HS-27A (cell line): ENCODE measurements at places on chromosomes 11 and 22.

DNA sequence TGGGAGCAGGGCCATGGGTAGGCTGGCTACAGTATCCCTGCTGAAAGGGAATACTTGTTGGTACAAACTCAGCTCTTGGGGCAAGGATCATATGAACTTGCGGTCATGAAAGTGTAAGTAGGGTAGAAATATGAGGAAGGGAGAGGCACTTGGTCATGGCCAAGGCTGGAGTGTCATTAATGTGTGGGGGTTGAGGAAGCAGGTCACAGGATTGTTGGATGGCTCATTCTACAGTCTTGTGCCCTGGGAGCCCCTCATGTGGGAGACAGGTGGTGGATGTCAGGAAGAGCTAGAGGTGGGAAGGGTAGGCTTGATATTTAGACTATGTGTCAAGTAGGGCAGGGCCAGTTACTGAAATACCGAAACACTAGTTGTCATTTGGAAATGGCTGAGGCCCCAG lies 95.5 kb downstream of the RRM1 start:
- no peak for DNase-seq

GRCh38 chr11:5713695-5714094 lies 22.6 kb upstream of the OR56B1 start:
- DNase-seq: no peak

- peak; percentile 35 for DNase-seq
Measured at GRCh38 chr22:21982338-21982965, at the start of gene TOP3B. TOP3B (minus strand) TSS chr22:21982787; CDS start chr22:21975709, 7,078 bp downstream.

DNA sequence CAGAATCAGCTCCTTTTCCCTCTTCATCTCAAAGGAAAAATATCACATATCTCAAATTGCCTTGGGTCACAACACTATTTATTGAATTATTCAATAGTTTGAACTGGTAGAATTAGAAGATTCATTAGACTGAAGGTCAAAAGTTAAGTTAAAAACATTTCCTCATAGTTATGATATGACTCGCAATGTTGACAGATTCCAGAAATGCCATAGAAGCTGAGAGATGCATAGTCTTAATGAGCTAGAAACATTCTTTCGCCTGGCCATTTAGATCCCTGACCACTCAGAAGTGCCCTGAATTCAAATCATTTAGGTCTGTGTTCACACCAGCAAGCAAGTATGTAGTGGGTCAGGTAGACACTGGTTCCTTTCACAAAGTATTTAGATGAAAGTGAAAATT lies 44.4 kb downstream of the FAT3 start:
- peak; percentile 88 for DNase-seq

GRCh38 chr11:115737875-115738274 lies 233.7 kb upstream of the CADM1 start:
- no peak for DNase-seq

- DNase-seq: no peak
Measured at GRCh38 chr22:26548984-26549383, 36.7 kb upstream of the TFIP11 start.

GRCh38 chr11:44229624-44230023 lies 80.3 kb downstream of the ALX4 start:
- no peak for DNase-seq

- no peak for DNase-seq
Measured at GRCh38 chr11:76197332-76197731, 9.0 kb downstream of the WNT11 start.

- DNase-seq: no peak
Measured at GRCh38 chr11:88508418-88508758, 170.9 kb upstream of the CTSC start.

GRCh38 chr22:48663297-48663696 lies 1164.4 kb downstream of the BRD1 start:
- DNase-seq: no peak

DNA sequence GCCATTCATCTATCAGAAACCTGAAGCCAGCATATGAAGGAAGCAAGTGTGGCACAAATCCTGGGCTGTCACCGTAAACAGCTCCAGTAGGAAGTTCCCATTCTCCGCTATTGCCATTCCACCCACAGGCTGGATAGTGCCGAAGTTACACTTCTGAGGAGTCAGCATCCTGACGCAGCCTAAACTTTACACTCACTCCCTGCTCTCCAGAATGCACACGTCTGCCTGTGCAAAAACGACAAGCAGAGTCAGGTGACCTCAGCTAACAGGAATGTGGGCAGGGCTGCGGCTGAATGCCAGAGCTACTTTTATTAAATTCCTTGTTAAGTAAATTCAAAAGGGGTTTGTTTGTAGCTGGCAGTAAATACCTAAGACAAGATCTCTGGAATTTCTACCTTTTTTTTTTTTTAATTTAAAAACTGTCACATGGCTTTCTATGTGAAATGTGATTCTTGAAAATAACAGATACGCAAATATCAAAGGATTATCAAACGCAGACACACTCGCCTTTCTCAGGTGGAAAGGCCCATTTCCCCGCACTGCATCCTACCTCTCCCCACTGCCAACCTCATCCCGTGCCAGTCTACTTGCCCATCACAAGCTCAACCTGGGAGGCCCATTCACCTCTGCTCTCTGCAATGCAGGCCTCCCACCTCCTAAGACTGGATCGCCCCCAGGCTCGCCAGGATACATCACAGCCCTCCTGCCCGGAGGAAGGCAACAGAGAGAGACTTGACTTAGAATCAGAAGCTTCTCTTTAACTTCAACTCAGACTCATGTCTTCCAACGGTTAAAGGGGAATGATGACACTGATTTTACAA lies 33.5 kb downstream of the NFRKB start:
- DNase-seq: peak; percentile 66
